Right kidney (tissue), 9 donors: ENCODE measurements at places on chromosomes 16 and 17.

DNA sequence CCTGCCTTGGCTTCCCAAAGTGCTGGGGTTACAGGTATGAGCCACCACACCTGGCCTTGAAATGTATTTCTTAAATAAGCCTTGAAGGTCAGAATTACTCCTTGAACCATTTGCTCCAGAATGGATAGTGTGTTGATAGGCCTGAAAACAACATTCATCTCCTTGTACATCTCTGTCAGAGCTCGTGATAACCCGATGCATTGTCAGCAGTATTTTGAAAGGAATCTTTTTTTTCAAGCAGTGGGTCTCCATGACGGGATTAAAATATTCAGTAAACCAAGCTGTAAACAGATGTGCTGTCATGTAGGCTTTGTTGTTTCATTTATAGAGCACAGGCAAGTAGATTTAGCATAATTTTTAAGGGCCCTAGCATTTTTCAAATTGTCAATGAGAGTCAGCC lies 16.6 kb downstream of the NSRP1 start:
- no peak for DNase-seq

DNA sequence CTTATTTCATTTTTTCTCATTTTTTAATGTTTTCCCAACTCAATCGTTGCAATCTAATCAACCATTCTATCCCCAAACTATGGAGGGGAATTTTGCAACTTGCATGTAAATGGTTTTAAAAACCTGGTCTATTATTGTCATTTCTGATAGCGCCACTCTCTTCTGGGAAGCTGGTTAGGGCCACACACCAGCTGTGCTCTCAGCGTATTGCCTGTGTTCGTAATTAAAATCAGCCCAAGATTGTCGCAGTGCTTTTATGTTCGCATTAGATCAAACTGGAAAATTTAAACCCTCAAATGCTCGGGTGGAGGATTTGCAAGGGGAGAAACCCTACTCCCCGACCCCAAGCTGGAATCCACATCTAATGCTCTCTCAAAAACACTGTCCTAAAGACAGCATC lies 123.5 kb upstream of the CACNG5 start:
- no peak for DNase-seq

DNA sequence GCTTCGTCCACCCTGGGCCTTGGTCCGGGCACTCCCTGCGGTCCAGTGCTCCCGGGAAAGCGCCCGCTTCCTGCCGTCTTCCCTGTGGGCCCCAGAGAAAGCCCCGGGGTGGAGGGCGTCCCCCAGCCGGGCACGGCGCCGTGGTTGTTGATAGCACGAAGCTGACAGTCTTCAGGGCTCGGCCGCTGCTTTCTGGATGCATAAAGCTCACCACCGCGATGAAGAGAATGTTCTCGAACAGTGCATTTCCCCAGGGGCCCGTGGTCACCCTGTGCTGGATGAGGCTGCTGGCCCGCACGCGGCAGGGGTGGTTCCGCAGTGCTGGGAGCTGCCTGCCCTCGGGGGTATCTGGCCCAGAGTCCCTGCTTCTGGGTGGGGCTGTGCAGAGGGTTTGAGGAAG lies 53.2 kb downstream of the BAHCC1 start:
- no peak for DNase-seq

DNA sequence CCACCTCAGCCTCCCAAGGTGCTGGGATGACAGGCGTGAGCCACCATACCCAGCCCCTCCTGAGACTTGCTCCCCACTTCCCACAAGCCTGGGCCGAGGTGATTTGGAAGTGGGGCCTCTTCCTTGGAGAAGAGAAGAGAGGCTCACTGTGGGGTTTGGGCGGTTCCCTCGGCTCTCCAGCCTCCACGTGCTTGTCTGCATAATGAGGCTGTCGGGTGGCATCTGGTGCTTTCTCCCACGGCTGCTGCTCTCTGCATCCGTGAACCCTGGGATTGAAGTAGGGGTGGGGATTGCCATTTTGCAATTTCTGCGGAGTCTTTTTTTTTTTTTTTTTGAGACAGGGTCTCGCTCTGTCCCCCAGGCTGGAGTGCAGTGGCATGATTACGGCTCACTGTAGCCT lies 101.4 kb downstream of the RAP1GAP2 start:
- DNase-seq, result no peak

DNA sequence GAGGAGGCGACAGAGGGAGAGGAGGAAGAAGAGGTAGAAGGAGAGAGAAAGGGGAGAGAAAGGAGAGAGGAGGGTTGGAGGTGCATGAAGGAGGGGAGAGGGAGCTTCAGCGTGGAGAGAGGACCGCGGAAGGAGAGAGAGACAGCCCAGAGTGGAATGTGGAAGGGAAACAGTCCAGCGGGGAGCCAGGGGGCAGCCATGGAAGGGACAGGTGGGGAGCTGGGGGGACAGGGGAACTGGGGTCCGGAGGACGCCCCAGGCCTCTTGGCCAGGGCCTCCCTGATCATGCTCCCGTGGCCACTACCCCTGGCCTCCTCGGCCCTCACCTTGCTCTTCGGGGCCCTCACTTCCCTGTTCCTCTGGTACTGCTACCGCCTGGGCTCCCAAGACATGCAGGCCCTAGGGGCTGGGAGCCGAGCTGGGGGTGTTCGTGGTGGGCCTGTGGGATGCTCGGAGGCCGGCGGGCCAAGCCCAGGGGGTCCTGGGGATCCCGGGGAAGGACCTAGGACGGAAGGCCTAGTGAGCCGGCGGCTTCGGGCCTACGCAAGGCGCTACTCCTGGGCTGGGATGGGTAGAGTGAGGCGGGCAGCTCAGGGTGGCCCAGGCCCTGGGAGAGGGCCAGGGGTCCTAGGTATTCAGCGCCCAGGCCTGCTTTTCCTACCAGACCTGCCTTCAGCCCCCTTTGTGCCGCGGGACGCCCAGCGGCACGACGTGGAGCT lies 759 bp downstream of the ASPHD1 start:
- no peak for DNase-seq

GRCh38 chr17:68613739-68614298 lies 12.7 kb upstream of the FAM20A start:
- no peak for DNase-seq

DNA sequence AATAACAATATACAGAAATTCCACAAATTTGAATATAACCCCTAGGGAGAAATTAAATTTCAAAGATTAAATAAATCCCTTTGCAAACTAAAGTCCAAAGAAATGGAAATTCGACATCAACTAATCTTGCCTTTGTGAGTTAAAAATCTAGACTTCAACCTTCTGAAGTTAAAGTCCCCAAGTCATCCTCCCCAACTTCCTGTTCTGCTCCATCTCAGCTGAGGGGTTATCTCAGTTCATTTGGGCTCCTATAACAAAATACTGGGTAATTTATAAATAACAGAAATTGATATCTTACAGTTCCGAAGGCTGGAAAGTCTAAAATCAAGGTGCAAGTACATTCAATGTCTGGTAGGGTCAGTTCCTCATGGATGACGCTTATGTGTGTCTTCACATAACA lies 22.8 kb upstream of the KDM6B start:
- DNase-seq, result no peak

DNA sequence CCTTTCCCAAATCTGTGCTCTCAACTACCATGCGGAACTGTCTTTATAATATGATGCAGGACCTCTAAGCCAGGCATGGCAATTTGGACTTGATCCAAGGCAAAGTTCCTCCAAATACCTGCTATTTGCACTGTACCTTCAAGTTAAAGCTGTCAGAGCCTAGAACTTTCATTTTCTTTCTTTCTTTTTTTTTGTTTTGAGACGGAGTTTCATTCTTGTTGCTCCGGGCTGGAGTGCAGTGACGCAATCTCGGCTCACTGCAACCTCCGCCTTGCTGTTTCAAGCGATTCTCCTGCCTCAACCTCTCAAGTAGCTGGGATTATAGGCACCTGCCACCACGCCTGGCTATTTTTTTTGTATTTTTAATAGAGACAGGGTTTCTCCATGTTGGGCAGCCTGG lies 51.7 kb downstream of the ARHGAP27 start:
- DNase-seq, result no peak

- no peak for DNase-seq
Measured at GRCh38 chr17:6233339-6233738, 163.2 kb downstream of the WSCD1 start.

- peak; percentile 55 for DNase-seq
Measured at GRCh38 chr16:85330694-85331188, 218.5 kb upstream of the CIBAR2 start.

- no peak for DNase-seq
Measured at GRCh38 chr16:58638148-58639036, 8.8 kb upstream of the CNOT1 start.

DNA sequence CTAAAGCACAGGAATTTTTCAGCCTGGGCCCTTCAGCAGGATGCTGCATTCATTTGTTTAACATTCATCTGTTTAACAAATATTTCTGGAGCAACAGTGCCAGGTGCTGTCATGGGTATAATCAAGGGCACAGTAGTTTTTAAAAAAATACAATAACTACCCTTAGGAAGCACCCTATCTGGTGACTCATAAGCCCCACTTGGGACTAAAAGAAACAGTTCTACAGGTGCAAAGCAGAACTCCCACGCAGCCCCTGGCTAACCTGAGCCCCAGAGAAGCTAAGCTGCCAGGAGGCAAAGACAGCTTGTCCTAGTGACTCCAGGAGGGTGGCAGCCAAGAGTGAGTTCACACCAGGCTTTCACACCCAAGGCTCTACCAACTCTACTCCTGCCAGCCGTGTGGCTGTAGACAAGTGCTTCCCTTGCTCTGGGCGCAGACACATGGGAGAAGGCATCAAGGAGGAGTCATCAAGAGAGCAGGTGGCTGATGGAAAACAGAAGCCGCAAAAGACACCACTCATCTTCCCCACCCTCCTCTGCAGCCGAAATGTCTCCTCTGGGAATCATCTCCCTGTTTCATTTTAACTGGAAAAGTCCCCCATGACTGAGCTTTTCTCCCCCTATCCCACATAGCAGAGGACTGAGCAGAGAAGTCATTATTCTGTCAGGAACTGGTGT lies 14.4 kb downstream of the CUEDC1 start:
- no peak for DNase-seq

- no peak for DNase-seq
Measured at GRCh38 chr16:61823326-61823725, 212.9 kb downstream of the CDH8 start.

- no peak for DNase-seq
Measured at GRCh38 chr16:11050944-11051343, 106.6 kb downstream of the CLEC16A start.

DNA sequence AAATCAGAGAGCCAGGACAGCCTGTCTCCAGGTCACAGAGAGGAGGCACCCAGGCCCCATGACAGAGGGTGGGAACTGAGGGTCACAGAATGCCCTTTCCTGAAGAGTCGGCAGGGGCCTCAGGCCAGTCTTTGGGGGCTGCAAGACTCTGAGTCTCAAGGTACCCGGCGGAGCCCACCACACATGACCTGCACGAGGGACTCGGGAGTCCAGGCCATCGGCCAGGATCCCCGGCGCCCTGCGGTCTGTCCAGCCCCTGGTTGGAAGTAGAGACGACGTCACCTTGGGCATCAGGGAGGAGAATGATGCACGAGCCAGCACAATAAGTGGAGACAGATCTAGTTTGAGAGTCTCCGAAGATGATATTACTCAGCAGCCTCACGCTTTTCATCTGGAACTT lies 234.7 kb upstream of the SDK2 start:
- DNase-seq, result no peak

- no peak for DNase-seq
Measured at GRCh38 chr16:83363521-83363920, 444.3 kb upstream of the HSBP1 start.

GRCh38 chr16:24984903-24985675 lies 30.1 kb downstream of the ARHGAP17 start:
- DNase-seq, result no peak

- no peak for DNase-seq
Measured at GRCh38 chr16:23485841-23486240, 24.5 kb downstream of the GGA2 start.

DNA sequence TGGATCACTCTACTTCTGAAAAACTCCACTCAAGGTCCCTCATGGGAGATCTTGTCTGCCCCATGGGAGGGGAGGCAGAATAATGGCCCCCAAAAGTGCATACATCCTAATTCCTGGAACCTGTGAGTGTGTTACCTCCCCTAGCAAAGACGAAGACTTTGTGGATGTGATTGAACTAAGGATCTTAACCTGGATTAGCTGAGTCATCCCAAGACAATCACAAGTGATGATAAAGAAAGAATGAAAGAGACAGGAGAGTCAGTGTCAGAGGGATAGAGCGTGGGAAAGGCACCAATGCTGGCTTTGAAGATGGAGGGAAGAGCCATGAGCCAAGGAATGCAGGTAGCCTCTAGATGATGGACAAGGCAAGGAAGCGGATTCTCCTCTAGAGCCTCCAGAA lies 374.7 kb upstream of the DYNLRB2 start:
- no peak for DNase-seq

DNA sequence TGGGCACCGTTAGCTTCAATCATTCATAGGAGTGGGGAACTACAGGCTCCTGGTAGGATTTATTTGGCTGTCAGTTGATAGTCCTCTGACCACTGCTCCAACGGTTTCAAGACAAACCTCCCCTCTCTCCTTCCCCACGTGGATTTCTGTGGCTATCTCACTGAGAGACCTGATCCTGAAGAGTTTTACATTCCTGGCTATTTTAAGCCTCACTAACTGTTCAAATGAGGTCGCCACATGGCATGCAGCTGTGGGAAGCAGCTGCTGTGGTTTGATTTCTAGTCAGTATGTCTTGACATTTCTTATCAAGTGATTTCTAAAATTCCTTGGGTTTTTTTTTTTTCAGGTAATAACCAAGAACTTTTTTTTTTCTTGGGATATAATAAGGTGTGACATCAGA lies 38.3 kb downstream of the CDK5R1 start:
- no peak for DNase-seq

- no peak for DNase-seq
Measured at GRCh38 chr16:4360538-4361021, 9.5 kb upstream of the PAM16 start.

DNA sequence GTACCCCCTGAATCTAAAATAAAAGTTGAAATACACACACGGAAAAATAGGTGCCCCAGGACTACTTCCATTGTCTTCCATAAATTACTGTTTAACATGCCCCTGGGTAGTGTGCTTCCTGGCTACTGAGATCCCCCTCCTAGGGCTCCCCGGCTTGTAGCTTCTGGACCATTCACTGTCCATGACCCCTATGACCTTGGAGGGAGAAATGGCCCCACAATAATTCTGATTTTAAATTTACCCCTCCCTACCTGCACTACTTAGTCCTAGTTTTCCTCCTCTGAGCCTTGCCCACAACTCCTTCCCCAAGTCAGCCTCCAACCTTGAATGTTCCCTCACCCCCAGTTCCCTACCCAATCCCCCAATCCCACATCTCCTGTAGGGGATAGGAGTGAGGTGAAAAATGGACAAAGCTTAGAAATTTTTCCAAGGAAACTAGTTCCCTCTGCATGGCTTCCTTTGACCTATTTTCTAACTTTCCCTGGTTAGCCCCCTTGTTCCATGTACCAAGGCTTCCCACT lies 9.5 kb upstream of the MSL1 start:
- no peak for DNase-seq

DNA sequence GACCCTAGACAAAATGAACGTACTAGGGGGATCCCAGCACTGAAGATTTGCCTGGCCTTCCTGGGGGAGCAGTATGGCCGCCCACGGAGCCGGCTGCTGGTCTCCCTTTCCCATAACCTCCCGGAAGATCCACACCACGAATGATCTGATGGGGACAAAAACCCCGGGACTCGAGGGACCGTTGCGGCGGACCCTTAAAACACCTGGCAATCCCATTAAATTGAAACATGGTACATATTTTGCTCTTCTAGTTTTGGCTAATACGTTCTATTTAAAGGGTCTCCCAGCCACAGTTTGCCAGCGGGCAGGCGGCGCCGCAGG lies 45.2 kb upstream of the LCMT1 start:
- peak; percentile 62 for DNase-seq

GRCh38 chr16:13084331-13084730 lies 182.9 kb downstream of the SHISA9 start:
- DNase-seq, result peak; percentile 13

GRCh38 chr16:11140098-11140375 lies 116.0 kb downstream of the SOCS1 start:
- no peak for DNase-seq
